ENCODE measurements at places on chromosomes 1 and 21.
A peak's percentile ranks its signal among the peaks of the same experiment; 100 is the strongest.

GRCh38 chr1:115469703-115470476 is 131.8 kb upstream of the NGF start:
- peak; percentile 66 for DNase-seq

GRCh38 chr1:15848929-15849774 is 1.6 kb downstream of the SPEN start:
- DNase-seq = peak; percentile 92

- no peak for DNase-seq
Measured at GRCh38 chr1:52635321-52636089, 2.5 kb downstream of the SHISAL2A start.

DNA sequence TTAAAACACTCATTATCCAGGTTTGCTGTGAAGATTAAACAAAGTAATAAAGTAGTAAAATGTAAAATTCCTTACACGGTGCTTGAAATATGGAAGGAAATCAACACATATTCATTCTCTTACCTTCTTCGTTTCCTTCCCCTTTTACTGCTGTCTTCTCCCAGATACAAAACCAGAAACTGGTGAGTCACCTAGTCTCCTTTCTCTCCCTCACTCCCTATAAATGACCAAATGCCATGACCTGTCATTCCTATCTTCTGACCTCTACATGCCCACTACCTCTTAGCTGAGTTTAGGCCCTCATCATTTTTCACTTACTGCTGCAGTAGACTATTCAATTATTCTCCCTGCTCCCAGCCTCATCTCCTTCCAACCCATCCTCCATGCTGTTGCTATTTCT is 4.3 kb upstream of the NR1I3 start:
- no peak for DNase-seq

DNA sequence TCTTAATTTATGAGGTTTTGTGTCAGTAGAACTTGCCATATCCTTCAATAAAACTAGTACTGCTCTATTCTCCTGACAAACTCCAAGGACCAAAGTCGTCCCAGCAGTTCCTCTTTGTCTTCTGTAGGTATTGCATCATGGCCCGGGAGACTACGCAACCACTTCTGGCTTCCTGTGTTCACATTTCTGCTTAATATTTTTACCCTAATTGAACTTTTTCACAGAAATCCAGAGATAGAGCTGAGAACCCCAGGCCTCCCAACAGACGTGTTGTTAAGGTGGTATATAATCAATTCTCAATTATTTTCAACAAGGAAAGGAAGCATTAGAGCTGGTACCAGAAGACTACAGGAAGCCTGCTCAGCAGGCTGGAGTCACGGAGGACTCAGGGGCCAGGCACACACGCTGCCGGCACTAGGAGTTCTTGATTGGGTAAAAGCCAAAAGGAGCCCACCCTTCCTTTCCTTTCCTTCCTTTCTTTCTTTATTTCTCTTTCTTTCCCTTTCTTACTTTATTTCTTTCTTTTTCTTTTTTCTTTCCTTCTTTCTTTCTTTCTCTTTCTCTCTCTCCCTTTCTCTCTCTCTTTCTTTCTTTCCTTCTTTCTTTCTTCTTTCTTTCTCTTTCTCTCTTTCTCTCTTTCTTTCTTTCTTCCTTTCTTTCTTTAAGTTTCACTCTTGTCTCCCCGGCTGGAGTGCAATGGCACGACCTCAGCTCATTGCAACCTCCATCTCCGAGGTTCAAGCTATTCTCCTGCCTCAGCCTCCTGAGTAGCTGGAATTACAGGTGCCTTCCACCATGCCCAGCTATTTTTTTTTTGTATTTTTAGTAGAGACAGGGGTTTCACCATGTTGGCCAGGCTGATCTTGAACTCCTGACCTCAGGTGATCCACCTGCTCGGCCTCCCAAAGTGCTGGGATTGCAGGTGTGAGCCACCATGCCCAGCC is 173.7 kb downstream of the ZBTB18 start:
- DNase-seq = no peak

GRCh38 chr1:95653618-95654017 is 419.6 kb downstream of the RWDD3 start:
- no peak for DNase-seq

GRCh38 chr1:205044741-205045140 is 1.7 kb downstream of the CNTN2 start:
- DNase-seq = peak; percentile 52

DNA sequence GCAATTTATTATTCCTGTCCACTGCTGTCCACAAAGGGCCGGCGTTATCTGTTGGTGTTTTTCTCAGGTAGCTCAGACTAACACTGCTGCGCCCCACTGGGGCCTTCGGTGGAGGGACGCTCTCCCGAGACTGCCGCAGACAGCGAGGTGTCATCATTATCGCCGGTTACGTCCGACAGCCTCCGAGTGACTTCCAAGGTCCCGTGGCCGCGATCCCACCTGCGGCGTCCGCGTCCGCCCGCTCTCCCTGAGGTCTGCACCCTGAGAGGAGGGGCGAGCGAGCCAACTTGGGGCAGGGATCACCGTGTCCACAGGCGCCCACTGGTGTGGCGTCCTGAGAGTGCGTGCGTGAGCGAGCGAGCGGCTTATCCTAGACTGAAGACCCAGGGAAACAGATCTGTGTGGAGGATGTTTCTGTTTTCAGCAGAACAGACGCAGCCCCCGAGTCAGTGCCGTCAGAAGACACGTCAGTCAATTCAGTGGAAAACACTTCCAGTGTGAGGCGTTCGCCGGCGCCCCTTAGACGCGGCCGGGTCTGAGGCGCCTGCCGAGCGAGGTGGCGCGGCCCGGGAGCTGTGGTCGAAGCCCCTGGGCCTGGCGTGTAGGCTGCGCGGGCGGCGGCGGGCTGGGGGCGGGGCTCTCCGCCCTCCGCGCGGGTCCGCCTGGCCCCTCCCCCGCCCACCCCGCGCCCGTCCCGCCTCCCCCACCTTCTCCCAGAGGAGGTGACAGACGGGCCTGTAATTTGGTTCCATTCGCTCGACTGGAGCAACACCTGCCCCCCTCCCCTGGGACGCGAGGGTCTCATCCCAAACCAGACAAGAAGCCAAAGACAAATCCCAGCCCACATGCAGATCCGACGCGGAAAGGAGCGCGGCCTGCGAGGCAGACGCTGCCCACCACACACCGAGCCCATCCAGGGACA is 12.6 kb downstream of the NHLH2 start:
- DNase-seq = peak; percentile 78

GRCh38 chr1:173430677-173431303 is 46.3 kb upstream of the PRDX6 start:
- peak; percentile 54 for DNase-seq

GRCh38 chr1:231092380-231092779 is 52.3 kb upstream of the FAM89A start:
- no peak for DNase-seq

- DNase-seq = no peak
Measured at GRCh38 chr1:165259706-165260428, 96.6 kb downstream of the LMX1A start.

GRCh38 chr1:182164273-182164672 is 102.8 kb upstream of the ZNF648 start:
- no peak for DNase-seq

- no peak for DNase-seq
Measured at GRCh38 chr1:172380441-172381244, 39.8 kb upstream of the C1orf105 start.

DNA sequence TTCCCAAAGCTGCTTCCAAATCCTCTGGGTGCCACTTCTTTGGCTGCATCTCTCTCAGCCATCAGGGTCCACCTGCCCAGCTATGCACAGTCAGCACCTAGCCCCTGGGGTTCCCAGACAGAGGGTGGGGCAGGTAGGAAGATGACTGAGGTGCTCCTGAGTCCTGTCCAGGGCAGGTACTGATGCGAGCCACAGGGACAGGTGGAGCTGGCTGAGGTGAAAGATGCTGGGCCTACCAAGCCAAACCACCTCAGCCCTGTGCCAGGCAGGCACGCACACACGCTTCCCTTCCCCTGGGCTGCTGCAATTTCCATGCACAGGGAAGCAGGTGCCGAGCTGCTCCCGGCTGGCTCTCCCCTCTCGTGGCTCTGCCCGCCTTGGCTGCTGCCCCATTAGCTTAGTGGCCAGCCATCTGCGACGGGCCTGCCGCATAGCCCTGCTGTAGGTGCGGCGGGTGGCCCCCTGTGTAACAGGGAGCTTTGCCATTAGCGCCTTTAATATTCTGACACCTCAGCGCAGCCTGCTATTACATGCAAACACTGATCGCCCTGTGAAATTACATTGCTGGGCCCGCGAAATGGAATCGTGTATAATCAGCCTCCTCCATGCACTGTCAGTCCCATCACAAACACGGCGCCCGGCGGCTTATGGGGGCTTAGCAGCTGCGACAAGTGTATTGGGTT is 38.9 kb downstream of the DMAP1 start:
- DNase-seq = no peak

DNA sequence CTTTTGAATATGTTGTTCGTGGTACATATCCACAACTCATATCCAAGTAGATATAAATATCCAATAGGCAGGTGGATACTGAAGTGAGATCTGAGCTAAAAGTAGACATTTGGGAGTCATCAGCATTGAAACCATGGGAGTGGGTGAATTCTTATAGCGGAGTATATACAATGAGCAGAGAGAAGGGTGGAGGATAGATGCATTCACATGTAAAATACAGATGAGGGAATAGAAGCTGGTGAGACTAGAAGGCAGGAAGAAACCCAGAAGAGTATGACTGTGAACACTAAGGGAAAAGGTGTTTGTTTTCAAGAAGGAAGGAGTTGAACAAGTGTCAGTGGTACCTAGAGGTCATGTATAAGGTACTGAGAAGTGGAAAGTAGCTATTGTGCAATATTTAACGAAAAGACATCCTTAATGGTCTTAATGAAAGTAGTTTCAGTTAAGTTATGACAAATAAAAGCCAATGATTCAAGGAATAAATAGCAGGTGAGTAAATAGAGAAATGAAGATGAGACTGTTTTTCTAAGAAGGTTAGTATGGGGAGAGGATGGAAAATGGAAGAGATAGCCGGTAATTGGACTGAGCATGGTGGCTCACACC is 181.6 kb upstream of the CACYBP start:
- DNase-seq = no peak

DNA sequence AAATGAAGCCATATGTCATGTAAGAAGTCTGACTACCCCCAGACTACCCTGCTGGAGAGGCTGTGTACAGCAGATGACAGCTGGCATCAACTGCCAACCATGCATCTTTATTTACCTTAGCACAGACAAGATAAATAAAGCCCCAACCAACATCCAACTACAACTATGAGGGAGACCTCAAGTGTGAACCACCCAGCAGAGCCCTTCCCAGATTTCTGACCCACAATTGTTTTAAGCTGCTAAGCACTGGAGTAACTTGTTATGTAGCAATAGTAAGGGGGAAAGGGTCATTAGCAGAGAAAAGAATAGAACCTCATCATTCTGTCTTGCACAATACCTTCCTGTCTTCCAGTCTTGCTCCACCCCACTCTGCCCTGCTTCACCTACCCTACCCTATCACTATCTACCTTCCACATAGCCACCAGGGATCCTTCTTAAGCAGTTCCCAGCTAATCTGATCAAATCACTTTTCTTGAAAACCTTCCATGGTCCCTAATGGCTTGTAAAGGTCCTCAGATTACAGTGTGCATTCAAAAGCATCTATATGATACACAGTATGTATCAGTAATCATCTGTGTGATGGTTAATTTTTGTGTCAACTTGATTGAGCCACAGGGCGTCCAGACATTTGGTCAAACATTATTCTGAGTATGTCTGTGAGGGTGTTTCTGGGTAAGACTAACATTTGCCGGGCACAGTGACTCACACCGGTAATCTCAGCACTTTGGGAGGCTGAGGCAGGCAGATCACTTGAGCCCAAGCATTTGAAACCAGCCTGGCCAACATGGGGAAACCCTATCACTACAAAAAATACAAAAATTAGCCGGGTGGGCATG is 19.6 kb upstream of the RBM15 start:
- no peak for DNase-seq

DNA sequence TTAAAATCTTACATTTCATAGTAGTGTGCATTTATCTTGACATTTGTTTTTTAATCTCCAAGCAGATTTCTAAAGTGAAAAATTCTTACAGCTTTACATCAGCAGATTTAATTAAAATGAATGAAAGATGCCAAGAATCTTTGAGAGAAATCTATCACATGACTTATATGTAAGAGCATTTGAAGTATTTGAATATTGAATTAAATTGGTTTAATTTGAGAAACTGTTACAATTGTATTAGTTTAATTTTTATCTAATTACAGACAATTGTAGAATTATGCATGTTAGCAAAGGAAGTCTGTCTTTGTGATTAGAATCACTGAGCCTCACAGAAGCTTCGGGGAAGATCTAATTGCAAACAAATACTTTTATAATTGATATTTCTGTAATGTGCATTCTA is 52.2 kb downstream of the ASB17 start:
- DNase-seq = no peak

DNA sequence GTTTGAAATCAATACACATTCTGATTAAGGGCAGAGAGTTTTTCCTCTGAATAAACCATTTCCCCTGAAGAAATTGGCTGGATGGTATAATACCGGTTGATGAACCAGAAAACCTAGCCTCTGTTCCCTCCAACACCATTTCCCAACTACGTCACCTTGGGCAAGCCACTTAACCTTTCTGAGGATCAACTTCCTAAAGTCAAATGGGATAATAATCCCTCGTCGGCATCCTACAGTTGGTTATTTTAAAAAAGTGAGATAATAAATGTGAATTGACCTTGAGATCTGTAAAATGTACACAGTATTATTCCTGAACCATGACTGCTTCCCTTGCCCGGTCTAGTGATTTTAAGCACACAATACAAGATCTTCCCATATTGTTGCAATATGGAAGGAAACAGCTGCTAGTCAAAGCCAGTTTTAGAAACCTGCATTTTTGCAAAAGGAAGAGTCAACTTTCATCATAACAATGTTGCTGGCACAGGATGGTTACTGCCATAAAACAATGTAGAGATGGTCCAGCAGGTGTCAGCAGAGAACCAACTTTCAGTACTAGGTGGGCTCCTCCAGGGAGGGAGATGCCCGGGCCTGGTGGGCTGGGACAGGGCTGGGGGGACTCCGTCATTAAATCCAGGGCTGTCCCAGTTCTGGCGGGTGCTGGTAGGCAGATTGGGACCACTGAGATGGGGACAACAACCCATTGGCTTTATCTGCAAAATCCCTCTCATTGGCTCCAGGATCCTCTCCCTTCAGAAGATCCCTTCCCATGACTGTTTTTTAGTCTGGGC is 5.2 kb upstream of the HLX start:
- DNase-seq = peak; percentile 73

DNA sequence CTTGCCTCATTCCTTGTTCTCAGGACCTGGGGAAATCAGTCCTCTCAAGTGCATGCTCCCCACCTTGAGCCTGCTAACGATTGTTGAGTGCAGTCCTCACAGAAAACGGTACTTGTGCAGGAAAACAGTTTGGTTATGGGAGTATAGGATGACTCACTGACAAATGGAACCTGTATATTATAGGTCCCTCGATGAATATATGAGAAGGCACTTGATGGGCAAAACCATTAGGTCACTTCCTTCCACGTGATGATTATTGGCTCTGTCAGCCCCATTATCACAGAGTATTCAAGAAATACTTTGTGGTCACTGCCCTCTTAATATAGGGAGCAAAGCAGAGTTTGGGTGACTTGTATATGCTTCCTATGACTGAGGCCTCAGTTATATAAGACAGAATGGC is 6.2 kb downstream of the CCDC17 start:
- DNase-seq = no peak

- no peak for DNase-seq
Measured at GRCh38 chr1:70043804-70044203, 161.6 kb downstream of the LRRC40 start.
